ENCODE measurements at places on chromosomes 5 and 9.

DNA sequence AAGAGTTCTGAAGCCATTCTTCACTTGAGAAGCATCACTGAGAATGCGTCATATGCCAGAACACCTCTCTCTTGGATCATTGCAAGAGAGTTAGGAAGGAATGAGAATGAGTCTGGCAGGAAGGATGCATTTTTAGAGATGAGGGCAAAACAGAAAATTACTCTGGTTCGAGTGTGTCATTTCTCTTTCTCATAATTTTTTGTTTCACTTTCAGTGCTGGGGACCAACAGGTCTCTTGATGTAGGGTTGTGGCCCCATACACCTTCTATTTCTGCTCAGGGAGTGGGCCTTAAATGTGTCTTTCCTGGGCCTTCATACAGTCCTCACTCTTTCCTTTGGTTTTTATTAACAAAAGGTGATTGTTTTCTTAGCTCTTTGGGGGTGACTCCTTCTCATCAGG, 302.4 kb downstream of the NR3C1 start:
- DNase-seq: no peak

GRCh38 chr9:116154976-116155697, 1.5 kb downstream of the PAPPA start:
- no peak for DNase-seq

DNA sequence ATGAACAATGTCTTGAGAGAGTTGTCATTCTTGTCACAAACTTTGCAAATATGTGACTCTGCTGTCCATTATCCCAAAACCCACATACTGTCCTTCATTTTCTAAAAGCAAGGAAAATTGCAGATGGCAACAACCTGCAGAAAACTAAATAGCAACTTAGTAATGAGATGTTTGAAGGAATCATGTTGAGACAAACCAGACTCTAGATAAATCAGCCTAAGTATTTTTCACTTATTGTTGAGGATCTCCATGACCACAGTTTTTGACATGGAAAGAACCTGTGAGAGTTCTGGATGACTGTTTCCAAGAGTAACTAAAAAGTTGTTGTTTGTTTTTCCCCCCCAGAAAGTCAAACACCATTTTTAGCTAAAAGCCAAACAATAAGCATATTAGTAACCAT, 535.2 kb upstream of the ZNF608 start:
- DNase-seq: no peak

- DNase-seq: peak; percentile 64
Observed at GRCh38 chr5:54518146-54518817, 723 bp downstream of the SNX18 start.

DNA sequence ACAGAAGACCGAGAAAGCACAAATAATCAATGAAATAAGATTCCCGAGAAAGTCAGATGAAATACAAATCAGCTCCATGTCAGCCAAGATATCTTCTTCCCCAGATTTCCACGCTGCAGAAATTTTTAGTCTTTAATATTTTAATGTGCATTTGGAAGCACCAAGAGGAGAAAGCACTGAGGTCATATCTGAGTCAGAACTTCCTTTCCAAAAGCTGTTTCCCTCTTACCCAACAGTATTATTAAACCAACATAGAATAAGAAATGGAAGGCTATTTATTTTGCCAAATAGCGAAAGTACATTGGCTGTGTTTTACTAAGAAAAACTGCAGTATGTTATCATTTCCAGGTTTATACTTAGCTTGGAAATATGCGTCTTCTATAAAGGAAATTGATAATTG, 772.1 kb upstream of the CDH9 start:
- no peak for DNase-seq

GRCh38 chr5:166540156-166540555, 1751.3 kb upstream of the WWC1 start:
- DNase-seq: no peak

DNA sequence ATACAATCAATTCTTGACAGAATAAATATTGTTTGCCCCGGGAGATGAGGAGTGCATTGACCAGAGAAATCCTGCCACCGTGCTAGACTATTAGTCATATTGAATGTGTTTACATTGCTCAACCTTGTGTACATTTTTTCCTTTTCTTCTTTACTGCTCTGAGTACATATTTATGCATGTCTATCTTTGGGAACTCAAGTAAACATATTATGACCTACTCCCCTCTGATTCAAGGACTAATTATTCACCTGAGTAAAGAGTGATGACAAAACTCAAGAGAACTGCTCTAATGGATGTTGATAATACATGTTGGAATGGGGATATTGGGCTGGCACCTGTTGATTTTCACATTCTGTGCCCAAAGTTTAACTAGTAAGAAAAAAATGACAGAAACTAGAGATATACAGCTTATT, 3.9 kb upstream of the SPINK1 start:
- no peak for DNase-seq

DNA sequence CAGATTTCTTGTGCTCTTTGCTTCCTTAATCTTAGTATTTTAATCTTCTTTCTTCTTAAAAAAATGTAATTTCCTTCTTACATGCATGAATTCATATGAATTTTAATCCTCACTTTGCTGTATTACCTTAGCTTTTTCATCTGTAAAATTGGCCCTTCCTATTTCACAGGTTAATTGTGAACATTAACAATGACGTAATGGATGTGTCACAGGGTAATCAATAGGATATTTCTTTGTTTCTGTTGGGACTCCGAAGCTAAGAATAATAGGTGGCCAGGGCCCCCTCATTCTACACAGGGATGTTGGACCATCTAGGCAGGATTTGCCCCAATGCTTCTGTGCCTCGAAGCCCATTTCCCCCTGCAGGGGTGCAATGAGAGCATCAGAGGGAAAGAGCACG, 187.4 kb upstream of the NFIB start:
- DNase-seq: no peak

DNA sequence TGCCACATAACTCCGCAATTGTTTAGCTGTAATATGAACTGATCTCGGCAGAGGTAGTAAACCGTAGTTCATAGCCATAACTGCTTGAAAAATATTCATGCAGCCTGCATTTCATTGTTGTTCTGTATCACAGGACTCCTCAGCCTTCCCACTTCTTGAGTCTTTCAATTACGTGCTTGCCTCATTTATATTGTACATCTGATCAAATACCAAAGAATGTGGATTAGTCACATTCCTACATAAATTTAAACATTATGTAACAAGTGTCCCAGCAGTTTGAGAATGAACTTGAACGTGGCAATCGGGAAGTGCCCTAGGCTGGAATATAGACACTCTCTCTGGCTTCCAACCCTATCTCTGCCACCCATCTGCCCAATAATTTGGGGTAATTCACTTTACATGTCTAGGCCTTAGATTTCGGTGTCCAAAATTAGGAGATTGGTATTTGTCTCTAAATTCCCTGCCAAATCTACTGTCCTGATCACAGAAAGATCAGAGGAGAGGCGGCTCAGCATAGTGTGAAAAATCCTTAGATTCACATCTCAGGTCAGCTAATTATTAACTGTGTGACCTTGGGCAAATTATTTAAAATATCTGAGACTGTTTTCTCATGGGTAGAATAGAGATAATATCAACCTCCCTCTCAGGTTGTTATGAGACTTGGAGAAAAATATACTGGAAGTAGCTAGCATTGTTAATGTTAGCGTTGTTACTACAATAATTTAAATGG, 215.1 kb upstream of the RFX3 start:
- DNase-seq: no peak

DNA sequence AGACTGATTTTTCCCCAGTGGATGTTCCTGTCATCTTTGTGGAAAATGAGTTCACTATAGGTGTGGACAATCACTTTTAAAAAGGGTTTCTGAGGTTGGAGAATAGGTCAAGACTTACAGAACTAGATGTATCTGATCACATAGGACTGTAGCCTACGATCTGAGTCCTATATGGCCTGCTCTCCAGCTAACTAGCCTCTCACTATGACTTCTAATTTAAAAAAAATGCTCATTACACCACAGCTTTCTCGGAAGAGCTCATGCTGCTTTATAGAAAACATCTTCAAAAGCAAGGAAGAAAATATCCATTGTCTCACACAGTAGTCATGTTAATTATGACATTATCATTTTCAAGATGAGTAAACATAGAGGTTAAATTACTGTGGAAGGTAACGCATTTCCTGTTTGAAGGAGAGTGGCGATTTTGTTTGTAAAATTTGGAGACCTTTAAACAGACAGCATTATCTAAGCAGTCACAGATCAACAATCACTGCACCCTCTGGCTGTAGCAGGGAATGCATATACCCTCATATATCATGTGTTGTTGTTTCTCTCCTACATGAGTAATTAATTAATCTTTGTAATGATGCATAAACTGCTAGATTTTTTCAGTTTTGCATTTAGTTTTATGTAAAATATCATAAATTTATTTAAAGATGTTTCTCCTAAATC, 573.7 kb downstream of the GABRG2 start:
- DNase-seq: no peak

GRCh38 chr9:136090768-136091581, 4.1 kb downstream of the NACC2 start:
- no peak for DNase-seq

- no peak for DNase-seq
Observed at GRCh38 chr5:94911276-94911675, 292.8 kb downstream of the SLF1 start.

GRCh38 chr5:160271836-160272235, 40.5 kb downstream of the CCNJL start:
- no peak for DNase-seq

GRCh38 chr5:157384971-157385709, 74.9 kb upstream of the NIPAL4 start:
- DNase-seq: no peak

DNA sequence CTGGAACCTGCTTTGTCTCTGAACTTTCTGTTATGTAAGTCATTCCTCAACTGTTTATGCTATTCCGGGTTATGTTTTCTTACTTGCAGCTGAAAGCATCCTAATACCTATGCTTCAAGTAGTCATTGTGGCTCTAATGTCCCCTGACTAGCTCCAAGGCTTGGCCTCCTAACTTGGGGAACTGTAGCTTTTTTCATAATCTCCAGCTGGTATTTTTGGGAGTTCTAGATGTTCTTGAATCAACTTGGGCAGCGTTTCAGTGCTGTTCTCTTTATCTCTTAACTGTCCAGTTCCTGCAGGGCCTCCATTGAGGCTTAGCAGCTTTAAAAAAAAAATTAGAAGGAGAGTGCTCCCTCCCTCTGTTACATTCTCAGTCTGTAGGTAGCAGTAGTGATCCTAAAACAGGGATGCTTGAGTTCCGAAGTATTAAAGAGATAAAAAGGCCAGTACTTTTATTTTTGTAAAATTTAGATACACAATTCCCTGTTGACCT, 100.0 kb upstream of the ACTBL2 start:
- no peak for DNase-seq

GRCh38 chr9:96423322-96423984, 5.3 kb upstream of the ZNF367 start:
- no peak for DNase-seq

DNA sequence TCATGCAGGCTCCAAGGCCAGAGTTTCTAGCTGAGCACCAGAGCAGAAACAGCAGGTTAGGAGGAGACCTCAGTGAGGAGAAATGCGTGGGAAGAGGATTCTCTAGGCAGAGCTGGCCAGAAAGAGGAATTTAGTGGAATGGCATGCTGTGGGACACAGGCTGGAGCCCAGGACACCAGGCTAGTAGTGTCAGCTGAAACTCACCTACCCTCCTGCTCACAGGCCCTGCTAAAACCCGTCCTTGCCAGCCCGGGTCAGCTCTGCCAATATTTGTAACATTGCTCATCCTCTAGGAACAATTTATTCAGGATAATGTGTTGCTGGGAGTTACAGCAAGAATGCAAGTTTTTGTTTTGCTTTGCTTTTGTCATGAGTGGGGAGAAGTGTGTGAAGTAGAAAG, 40.2 kb upstream of the AGXT2 start:
- DNase-seq: no peak

- peak; percentile 28 for DNase-seq
Observed at GRCh38 chr5:73694089-73694488, 68.1 kb downstream of the ARHGEF28 start.

GRCh38 chr5:39420482-39421145, 4.2 kb downstream of the DAB2 start:
- no peak for DNase-seq

GRCh38 chr9:104795857-104796256, 31.9 kb downstream of the NIPSNAP3B start:
- no peak for DNase-seq

GRCh38 chr5:6859023-6859422, 145.8 kb downstream of the TENT4A start:
- DNase-seq: no peak

DNA sequence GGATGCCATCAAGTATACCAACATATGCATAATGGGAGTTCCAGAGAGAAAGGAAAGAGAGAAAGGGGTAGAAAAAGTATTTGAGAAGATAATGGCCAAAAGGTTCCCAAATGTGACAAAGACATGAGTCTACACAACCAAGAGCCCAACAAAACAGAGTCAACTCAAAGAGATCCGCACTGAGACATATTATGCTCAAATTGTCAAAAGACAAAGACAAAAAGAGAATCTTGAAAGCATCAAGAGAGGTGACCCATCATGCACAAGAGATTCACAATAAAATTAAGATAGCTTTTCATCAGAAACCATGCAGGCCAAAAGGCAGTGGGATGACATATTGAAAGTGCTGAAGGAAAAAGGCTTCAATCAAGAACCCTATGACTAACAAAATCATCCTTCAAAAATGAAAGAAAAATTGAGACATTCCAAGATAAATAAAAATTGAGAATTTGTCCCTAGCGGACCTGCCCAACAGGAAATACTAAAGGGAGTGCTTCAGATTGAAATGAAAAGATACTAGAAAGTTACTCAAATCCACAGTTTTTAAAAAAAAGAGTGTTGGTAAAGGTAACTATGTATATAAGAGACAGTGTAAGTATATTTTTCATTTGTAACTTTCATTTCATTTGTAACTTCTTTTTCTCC, 160.9 kb downstream of the AUH start:
- no peak for DNase-seq

DNA sequence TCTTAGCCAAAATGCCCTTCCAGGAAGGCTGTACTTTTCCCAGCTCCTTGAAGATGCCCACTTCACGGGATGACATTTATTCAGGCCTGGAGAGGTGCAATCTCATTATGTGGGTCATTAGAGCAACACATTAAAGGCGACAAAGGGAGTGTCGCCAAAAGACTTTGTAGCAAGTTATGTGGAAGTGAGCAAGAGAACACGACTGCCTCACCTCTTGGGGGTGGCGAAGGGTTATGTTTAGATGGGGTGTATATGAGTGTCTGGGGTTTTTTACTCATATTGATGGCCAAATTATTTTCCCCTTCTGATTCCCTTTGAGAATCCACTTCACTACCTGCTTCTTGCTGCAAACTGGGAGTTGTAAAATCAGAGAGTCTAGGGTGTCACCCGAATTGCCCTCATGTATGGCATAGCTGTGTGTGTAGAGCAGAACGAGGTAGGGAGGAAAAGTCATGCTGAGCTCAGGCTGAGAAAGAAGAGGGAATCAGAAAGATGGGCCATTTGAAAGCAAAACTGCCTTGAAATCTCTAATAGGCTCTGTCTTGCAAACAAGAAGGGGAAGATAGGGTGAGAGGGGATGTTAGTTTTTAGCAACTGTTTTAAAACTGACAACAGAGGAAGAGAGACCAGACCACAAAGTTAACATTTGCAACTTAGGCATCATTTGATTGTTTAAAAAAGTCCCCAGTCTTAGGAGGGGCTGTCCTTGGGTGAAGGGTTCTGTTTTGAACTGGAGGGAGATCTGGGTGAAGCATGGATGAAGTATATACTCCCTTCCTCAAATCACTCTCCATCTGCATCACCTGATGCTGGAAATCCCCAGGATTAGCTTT, 97.1 kb upstream of the IL12B start:
- no peak for DNase-seq

Measured in effector memory CD8-positive, alpha-beta T cell (primary cell).